ENCODE measurements at places on chromosomes 12 and 14. TPM values are rescaled to one million over a fixed set of nuclear protein-coding genes. Genes with fewer than 3 reads are reported as not detected.

The SOX5 gene
- 0.69 TPM for total RNA-seq

The CBLN3 gene
- total RNA-seq: 8.6 TPM

The AQP2 gene
- total RNA-seq: not detected

The USP44 gene
- 2.8 TPM for total RNA-seq

The TPH2 gene
- not detected for total RNA-seq

The TAS2R50 gene
- not detected for total RNA-seq

The SLC25A47 gene
- not detected for total RNA-seq

The SLC15A4 gene
- 19.3 TPM for total RNA-seq

The TMEM30B gene
- 1.6 TPM for total RNA-seq

The PLBD1 gene
- total RNA-seq: not detected

The KERA gene
- total RNA-seq: not detected

The APOF gene
- total RNA-seq: not detected

The PMCH gene
- not detected for total RNA-seq

The CACNA2D4 gene
- total RNA-seq: 11.7 TPM

The DPF3 gene
- total RNA-seq: 0.39 TPM

The NDRG2 gene
- total RNA-seq: 9.6 TPM

The RNASE3 gene
- total RNA-seq: not detected

The SETD3 gene
- 56.8 TPM for total RNA-seq

The DIO2 gene
- not detected for total RNA-seq

The PDE3A gene
- not detected for total RNA-seq

The MSI1 gene
- 1.5 TPM for total RNA-seq

The TCL1B gene
- not detected for total RNA-seq

The KCNK10 gene
- total RNA-seq: not detected

The ESR2 gene
- 0.45 TPM for total RNA-seq

The ARHGEF25 gene
- total RNA-seq: 1.4 TPM

The GLIPR1 gene
- 6.8 TPM for total RNA-seq

The REC8 gene
- total RNA-seq: 27.9 TPM

The MYO1H gene
- total RNA-seq: not detected

The WNT1 gene
- total RNA-seq: not detected

The PTPRQ gene
- total RNA-seq: not detected

The ANO4 gene
- total RNA-seq: not detected

The FBXO21 gene
- total RNA-seq: 23.7 TPM

The TEAD4 gene
- total RNA-seq: 3.2 TPM

The APOLD1 gene
- 4.4 TPM for total RNA-seq

The TMEM229B gene
- total RNA-seq: 1.1 TPM

The PROX2 gene
- total RNA-seq: 0.19 TPM

Data from activated CD4-positive, alpha-beta memory T cell treated with anti-CD3 and anti-CD28 coated beads for 36 hours (primary cell).